Transverse colon (tissue), 4 donors: ENCODE measurements at places on chromosomes 3 and 15. TPM values are rescaled to one million over a fixed set of nuclear protein-coding genes. Genes with fewer than 3 reads are reported as not detected.

TMEM87A gene
- 106 TPM for total RNA-seq

GCHFR gene
- 49.4 TPM for total RNA-seq

ZNF80 gene
- not detected for total RNA-seq

PPARG gene
- 146 TPM for total RNA-seq

RPP25 gene
- total RNA-seq = 10.1 TPM
